ENCODE measurements at places on chromosomes 6 and 20. TPM values are rescaled to one million over a fixed set of nuclear protein-coding genes. Genes with fewer than 3 reads are reported as not detected.

GRCh38 chr20:16444057-16444777, 129.0 kb downstream of the KIF16B start:
- no peak for DNase-seq

DNA sequence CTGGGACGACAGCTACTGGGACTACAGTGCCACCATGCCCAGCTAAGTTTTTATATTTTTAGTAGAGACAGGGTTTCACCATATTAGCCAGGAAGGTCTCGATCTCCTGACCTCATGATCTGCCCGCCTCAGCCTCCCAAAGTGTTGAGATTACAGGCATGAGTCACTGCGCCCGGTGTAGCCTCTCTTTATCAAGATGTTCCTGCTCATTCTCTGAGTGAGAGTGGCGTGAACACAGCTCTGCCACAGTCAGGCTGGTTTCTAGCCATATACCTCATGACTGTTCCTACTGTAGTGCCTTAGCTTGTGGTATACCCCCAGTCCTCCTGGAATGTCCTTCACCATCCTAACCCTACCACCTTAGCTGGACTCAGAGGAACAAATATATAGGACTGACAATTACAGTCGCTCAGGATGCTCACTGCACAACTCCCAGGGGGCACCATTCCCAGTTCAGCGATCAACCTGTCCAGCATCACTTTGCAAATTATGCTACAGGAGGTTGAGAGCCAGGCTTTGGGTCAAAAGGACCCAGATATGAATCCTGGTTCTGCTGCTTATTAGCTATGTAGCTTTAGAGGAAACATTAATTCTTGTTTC, 86.3 kb downstream of the CHMP4B start:
- no peak for DNase-seq

GRCh38 chr6:17098538-17098937, 3.3 kb upstream of the STMND1 start:
- DNase-seq, result no peak

DNA sequence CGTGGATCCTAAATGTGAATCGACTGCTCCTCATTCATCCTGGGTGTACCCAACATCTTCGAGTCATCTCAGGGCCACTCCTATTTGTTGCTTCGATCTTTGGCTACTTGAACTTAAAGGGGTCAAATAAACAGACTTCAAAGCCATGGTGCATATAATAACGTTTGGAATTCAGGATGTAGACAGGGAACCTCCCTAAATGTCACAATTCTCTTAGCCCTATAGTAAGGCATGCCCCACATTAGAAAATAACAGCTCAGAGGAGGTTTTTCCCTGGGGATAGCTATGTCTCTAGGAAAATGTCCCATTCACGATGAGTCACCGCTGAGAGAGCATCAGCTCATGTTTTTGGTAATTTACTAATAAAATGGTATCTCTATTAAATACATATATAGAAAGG, 54.8 kb upstream of the BMP6 start:
- DNase-seq, result no peak

DNA sequence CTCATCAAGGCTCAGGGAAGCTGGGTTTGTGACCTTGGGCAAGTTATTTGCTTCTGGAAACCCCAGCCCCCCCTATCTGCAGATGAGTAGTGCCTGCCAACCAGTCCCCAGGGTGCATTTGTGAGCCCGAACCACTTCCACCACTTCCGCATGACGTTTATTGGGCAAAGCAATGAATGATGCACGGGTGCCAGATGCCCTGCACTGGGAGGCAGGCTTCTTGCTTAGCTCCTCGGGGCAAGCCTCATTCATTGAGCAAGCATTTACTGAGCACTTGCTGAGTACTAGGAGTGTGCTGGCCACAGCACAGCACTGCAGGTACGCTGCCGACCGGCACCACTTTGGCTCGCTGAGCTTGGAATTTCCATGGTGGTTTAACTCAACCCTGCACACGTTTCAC, 60.2 kb downstream of the GNAS-AS1 start:
- no peak for DNase-seq

DNA sequence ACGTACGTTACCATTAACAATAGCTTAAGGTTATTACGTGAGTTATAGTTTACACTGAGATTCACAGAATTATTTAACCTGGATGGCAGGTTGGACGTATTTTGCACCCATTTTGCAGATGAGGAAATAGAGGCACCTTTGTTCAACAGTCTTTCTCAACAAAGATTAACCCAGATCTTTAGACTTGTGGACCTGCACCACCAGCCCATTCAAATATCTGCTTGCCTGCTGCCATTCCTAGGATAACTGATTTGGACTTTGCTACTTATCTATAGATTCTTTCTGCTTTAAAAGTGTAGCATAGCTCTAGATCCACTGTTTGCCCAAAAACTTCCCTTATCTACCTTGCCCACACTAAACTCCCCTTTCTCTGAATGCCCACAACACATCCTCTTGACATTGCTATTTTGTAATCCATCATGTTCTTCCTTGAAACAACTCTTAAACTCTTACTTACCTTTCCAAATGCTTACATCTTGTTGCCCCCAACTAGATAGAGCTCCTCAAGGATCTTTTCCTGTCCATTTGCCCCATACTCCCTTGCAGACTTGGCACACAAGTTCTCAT, 56.4 kb upstream of the TNFAIP3 start:
- no peak for DNase-seq

GRCh38 chr6:474453-475185, 83.1 kb downstream of the IRF4 start:
- no peak for DNase-seq

GRCh38 chr20:4018023-4018748, 2.8 kb upstream of the RNF24 start:
- DNase-seq, result no peak

- no peak for DNase-seq
Measured at GRCh38 chr20:39823224-39823623, 861.1 kb downstream of the DHX35 start.

GRCh38 chr6:139590206-139590605, 215.8 kb upstream of the CITED2 start:
- no peak for DNase-seq

The SLC26A8 gene
- total RNA-seq, result 0.17 TPM

The MAP7 gene
- 3.1 TPM for total RNA-seq

The KCNB1 gene
- 5.4 TPM for total RNA-seq

The EYA2 gene
- 7.2 TPM for total RNA-seq

The AFDN gene
- 70.2 TPM for total RNA-seq
